ENCODE measurements at places on chromosomes 7 and 10. TPM values are rescaled to one million over a fixed set of nuclear protein-coding genes. Genes with fewer than 3 reads are reported as not detected.

DNA sequence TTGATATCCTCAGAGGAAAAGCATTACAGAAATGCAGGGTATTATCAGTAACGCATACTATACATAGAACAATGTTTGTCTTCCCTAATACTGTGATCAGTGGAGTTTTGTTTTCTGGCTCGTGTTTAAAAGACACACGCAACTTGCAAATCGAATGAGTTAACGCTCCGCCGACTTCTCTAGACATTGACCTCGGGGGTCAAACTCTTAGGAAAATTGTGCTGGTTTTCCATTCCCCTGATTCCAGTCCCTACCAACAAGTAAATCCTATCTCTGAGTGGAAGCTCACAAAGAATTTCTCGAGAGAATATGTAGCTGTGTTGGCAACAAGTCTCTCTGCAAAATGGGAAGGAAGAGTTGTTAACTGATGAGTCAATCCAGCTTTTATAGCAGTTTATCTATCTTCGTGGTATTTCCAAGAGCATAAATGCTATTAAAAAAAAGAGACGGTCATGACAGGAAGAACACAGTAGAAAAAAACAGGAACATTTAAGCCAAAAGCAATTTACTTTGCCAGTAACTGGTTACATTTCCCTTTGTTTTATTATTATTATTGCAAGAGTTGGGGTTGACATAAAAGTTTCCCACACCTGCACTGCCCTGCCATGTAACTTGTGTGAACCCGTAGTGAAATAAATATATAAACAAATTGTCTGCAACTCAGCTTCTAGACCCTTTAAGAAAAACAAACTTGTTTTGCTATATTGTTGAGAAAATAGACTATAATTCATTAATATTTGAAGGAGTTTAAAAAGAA, 144.4 kb downstream of the ARID5B start:
- no peak for DNase-seq

AGBL3 gene
- total RNA-seq = 2.4 TPM

HOXA7 gene
- total RNA-seq = 3.2 TPM

GRCh38 chr10:83516788-83517187, 622.5 kb upstream of the GHITM start:
- no peak for DNase-seq

- no peak for DNase-seq
These were observed 2.2 kb upstream of the HIP1 start for GRCh38 chr7:75740846-75741497.

- DNase-seq = no peak
These were observed 88.6 kb downstream of the MPP7 start for GRCh38 chr10:28214219-28214618.

DNA sequence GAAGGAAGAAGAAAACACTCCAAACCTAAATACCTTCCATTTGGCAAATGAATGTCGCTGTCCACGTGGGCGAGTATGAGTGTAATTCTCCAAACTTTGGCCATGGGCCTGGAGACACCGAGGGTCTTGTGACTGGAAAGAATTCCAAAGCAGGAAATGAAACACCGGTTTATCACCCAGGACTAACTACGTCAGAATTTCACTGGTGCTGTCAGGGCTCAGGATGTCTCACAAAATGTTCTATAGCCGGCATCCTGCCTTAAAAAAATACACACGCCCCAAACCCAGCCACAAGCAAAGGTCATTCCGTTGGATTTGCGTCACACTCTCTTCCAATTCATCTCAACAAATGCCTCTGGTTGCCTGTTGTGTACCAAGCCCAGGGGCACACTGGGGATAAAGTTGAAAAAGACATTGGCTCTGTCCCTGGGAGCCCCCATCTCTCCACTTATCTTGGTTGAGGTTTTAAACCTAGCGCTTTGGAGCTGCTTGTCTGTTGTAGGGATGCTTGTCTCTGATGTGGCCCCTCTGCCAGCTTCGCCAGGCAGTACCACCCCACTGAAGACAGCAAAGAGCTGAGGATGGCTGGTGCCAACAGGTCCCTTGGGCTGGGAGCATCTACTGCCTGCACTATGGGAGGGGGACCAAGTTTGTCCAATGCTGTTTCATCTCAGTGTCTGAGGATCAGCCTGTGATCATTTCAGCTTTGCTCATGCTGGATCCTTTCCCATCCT, 31.2 kb downstream of the GSTO2 start:
- no peak for DNase-seq

IDE gene
- total RNA-seq = 35.4 TPM

MRC1 gene
- total RNA-seq = 0.74 TPM

- no peak for DNase-seq
These were observed 19.7 kb upstream of the EXOC4 start for GRCh38 chr7:133233142-133233541.

GRCh38 chr10:28810057-28810870, 132.9 kb downstream of the BAMBI start:
- no peak for DNase-seq

DNA sequence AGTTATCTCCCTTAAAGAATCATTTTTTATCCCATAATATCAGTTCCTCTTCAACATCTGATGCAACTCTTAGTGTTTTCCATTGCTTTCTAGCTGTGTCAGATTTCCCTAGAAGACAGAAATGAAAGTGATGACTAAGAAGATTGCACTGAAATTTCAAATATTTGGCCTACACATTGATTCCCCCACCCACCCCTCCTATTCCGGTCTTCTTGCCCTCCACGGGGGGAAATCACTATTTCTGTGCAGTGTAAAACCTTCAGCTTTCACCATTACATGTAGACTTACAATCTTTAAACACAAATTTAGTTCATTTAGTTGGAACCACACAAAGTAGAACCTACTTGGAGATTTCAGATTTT, 63.7 kb upstream of the IL6 start:
- no peak for DNase-seq

DNA sequence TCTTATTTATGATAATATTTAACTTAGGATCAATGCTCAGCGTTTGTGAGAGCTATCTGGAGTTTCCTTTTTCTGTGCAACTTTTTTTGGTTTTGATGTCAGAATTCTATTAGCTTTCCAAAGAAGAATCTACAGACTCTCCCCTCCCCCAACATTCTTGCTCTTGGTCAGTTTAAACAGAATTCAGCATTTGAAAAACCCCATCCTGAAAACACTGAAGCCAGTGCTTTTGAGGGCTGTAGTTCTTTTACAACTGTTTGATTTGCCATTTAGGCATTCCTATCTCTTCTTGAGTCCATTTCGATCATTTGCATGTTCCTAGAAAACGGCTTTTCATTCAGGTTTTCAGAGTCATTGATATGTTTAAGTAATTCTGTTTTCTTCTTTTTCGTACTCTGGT, 15.6 kb upstream of the CXCL12 start:
- no peak for DNase-seq

MEST gene
- total RNA-seq = 489 TPM

CD36 gene
- 32.2 TPM for total RNA-seq

DNA sequence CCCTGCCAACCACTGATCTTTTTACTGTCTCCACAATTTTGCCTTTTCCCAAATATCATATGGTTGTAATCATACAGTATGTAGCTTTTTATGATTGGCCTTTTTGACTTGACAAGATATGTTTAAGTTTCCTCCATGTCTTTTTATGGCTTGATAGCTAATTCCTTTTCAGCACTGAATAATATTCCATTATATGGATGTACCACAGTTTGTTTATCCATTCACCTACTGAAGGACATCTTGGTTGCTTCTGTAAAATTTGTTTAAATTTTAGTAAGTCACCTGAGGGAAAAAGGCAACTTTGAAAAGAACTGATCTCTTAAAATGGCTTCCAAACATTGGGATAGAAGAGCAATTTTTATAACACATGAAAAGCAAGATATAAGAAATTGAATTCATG, 43.5 kb downstream of the ATRNL1 start:
- no peak for DNase-seq

DNA sequence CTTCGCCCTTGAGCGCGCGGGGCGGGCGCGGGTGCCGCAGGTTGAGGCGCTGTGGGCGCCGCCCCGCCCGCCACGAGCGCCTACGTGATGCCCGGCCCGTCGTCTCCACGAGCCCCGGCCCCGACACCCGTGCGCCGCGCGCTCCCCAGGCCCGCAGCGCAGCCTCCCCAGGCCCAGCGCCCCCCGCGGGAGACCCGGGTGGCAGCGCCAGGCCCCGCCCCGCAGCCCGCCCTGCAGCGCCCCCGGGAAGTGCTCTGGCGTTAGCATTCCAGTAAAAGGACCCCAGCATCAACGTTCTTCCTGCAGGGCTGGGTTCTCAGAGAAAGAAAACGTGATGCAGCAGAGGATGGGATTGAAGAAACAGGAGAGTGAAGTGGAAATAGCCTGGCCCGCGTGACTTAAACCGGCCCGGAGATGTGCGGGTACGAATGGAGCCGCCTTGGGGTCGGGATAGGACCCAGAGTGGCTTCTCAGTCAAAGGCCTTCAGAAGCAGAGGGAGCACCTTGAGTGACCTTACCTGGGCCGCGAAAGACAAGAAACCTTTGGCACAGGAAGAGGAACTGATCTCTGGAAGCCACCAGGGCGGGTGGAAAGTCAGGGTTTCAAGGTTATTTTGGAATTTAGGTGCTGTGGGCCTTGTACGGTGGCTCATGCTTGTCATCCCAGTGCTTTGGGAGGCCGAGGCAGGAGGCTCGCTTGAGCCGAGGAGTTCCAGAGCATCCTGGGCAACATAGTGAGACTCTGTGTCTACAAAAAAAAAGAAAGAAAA, 1.8 kb downstream of the PFKP start:
- DNase-seq = no peak

RBP3 gene
- not detected for total RNA-seq

LAMB1 gene
- total RNA-seq = 141 TPM

GDF10 gene
- total RNA-seq = 0.57 TPM

ASAH2 gene
- total RNA-seq = 5.4 TPM

DNA sequence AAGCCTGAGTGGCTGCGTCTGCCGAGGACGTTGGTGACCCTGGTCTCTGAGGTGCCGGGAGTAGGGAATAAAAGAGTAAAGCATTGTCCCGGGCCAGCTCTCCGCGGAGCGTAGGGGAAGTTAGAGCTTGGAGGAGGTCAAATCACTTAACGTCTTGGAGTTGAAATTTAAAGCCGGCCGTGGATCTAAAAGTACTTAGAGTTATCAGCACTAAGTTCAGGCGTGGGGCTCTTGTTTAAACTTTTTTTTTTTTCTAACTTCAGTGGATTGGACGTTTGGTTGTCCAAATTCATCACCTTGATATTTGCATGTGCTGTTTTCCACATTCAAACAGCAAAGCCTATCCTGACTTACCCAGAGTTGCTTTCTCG, 700 bp downstream of the NIPSNAP2 start:
- no peak for DNase-seq

DNA sequence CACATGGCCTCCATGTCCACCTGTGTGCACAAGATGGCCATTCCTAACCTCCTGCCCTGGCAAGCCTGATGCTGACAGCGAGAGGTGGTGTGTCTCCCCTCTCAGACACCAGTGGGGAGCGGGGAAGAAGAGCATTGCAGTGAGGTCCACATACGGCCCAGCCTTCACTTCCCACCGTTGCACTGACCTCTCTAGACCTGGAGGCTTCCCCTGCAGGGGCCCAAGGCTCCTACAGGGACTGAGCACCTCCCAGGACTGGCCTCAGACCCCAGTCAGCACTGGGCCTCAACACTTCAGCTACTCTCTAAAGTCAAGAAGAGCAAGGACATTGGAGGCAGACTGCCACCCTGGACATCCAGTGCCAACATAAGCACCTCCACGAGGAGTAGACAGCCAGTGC, 15.9 kb downstream of the STK32C start:
- no peak for DNase-seq

GRCh38 chr7:132065193-132065988, 509.0 kb upstream of the PODXL start:
- no peak for DNase-seq

DNA sequence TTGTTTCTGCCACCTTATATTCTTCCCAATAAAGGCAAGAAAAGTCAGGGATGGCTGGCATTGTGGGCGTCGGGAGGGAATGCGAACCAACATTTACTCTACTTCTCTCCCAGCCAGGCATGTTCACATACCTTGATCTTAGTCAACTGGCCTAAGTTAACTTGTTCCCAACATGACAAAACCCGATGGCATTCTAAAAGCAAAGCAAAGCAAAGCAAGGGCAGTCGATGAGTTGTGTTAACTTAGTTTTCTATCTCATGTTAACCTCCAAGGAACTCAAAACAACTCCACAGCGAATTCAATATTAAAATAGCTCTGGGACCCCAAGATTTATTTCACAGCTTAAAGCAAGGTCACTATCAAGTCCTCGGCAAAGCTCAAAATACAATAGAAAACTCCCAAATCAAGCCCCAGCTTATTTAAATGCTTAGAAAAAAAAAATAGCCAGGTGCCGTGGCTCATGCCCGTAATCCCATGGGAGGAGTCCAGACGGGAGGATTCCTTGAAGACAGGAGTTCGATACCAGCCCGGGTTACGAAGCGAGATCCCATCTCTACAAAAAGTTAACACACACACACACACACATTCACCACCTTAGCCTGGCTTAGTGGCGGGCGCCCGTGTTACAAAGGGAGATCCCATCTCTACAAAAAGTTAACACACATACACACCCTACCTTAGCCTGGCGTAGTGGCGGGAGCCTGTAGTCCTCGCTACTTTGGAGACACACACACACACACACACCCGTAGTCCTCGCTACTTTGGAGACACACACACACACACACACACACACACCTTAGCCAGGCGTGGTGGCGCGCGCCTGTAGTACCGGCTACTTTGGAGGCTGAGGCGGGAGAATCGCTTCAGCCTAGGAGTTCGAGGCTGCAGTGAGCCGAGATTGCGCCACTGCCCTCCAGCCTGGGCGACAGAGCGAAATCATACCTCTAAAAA, 901 bp upstream of the CCNY start:
- DNase-seq = no peak

- no peak for DNase-seq
These were observed 277.0 kb downstream of the EXOC4 start for GRCh38 chr7:133529861-133530260.

DNA sequence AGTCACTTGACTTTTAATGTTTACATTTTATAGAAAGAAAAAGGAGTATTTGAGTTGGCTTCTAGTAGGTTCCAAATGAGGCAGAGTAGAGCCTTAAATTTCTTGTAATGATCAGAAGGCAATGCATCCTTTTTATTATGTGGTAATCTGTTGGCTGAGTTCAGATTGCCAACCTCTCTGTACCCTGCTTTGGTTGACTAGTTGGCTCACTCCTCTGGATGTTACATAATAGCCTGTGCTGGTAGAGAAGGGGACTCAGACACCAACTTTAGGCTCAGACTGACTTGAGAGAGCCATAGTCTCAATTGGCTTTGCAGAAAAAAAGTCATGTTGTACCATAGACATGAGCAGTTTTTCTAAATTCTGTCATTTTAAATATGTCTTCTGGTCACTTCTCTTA, 46.8 kb upstream of the GLCCI1 start:
- no peak for DNase-seq

SHLD2 gene
- 20.3 TPM for total RNA-seq

OR2F2 gene
- total RNA-seq = not detected

DNA sequence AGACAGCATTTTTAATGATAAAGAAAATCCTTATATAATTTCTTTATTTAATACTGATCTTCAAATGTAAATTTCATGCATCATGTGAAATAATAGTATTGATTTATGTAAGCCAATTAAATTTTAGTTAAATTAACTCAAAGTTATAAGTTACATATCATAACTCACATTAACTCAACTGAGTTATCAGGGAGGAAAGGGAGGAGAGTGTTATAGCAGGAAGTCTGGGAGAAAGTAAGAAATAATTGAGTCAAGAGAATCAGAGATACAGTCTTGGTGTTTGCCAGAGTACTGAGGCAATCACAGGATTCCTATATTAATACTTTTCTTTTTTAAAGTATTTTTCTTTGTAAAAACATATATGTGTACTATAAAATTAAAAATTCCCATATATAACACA, 4.0 kb downstream of the BICC1 start:
- no peak for DNase-seq

EBLN1 gene
- total RNA-seq = not detected
